Activated CD8-positive, alpha-beta T cell treated with anti-CD3 and anti-CD28 coated beads for 36 hours (primary cell): ENCODE measurements at places on chromosomes 11 and 22. TPM values are rescaled to one million over a fixed set of nuclear protein-coding genes. Genes with fewer than 3 reads are reported as not detected.

PARVA gene
- not detected for total RNA-seq

RAPSN gene
- 0.81 TPM for total RNA-seq

DNA sequence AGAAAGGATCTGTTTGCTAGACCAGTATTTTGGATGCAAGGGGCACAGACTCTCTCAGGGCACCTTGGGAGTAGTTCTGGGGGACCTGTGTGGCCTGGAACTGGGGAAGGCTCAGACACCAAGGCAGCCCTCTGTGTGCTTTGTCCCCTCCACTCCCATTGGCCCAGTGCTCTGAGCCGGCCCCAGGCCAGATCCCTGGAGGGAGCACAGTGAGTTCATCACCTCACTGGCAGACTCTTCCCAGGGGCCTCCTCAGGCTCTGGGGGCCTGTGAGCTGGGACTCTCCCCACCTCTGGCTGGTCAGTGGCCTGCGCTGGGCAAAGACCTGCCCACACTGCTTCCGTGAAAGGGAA lies 51.7 kb downstream of the CHRDL2 start:
- no peaks in the 10 kb centered on the region for H3K4me1 ChIP-seq
- H3K36me3 ChIP-seq: no peaks in the 10 kb centered on the region
- H3K27me3 ChIP-seq: peaks cover 13% of the 10 kb centered on the region
- H3K27ac ChIP-seq: no peak overlapping the region
- H3K4me3 ChIP-seq: no peak overlapping the region

DNA sequence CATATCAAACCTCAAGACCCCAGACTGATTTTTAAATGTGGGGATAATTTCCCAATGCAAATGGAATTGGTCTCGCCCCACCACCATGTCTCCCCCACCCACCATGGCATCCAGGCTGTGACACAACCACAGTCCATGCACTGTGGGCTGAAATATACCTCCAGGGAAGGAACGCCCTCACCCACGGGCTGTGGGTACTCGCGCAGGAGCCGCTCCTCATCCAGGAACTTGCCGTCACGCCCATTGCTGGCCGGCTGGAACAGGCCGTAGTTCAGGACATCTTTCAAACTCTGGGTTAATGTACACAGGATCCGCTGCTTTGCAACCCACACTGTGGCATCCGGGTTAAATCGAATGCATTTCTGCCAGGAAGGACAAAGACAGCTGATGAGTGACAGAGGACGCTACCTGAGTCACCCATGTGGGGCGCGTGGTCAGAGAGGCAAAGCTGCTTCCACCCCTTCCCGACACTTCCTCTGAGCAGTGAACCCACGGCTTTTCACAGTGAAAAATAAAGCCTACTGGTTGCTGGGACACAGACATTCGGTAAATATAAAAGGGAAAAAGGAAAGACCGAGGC lies 133.6 kb downstream of the SHANK2 start:
- H3K27ac ChIP-seq: no peak overlapping the region
- no peaks in the 10 kb centered on the region for H3K4me1 ChIP-seq
- H3K4me3 ChIP-seq: no peak overlapping the region
- DNase-seq: no peak

OR4C13 gene
- not detected for total RNA-seq

DNA sequence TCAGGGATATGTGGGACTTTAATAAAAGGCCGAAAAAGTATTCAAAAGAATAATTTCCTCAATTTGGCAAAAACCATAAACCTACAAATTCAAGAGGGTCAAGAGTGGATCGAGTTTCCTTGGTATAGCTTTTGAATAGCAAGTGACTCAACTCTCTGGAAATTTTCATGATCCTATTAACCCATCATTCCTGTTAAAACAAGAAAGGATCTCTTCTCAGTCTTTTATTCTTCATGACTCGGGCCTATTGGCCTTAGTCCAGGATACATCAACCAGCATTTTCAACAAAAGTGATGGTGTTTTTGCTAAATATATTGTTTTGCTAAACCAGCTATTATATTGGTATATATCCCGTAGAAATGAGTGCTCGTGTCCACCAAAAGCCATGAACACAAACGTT lies 110.3 kb downstream of the ATXN10 start:
- no peak overlapping the region for H3K27ac ChIP-seq
- no peak overlapping the region for H3K4me3 ChIP-seq
- H3K27me3 ChIP-seq: no peaks in the 10 kb centered on the region
- H3K36me3 ChIP-seq: peaks cover 10% of the 10 kb centered on the region
- DNase-seq: no peak

KIF18A gene
- 22.3 TPM for total RNA-seq

GRCh38 chr22:17359501-17359900 lies 9.8 kb upstream of the CECR2 start:
- H3K27me3 ChIP-seq: peaks cover 3% of the 10 kb centered on the region
- no peak overlapping the region for H3K27ac ChIP-seq
- DNase-seq: no peak
- H3K36me3 ChIP-seq: no peaks in the 10 kb centered on the region
- no peaks in the 10 kb centered on the region for H3K4me1 ChIP-seq

TRPC6 gene
- not detected for total RNA-seq

DNA sequence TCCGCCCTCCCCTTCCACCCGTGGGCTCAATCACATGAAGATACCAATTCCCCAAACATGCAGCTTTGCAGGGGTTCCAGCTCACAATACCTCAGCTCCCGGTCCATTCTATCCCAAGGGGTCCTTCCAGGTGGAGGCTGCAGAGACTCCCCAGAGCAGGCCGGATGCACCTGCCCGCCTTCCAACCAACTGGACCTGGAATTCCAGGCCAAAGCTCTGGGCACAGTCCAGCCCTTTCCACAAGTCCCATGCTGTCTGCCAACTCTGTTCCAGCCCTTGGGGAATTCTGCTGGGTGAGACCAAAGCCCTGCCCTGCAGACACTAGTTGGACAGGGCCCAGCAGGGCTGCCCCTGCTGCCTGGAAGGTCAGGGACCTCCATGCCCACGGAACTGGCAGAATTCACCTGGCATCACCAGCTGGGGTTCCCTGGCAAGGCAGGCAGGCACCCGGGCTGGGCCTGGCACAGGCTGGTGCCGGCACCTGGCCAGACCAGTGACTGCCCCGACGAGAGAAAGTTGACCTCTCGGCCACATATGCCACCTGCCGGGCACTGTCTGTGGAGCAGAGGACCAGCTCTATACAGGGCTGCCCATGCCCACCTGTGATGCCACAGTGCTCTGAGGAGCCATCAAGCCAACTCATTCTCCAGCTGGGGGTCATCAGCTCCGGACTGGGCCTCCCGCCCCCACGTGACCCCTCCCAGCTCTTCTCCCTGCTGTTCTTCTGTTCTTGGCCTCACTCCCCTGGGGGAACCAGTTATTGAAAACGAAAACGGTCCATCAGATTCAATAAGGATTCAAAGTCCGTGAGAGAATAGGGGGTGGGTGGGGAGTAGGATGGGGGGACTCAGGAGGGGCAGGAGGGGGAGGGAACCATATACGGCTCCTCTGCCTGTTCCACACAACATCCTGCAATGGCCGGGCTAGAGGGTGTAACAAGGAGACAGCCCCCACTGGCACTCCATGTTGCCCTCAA lies 4.7 kb downstream of the SYT7 start:
- peaks cover 31% of the 10 kb centered on the region for H3K27me3 ChIP-seq
- DNase-seq: no peak
- H3K4me1 ChIP-seq: peaks cover 2% of the 10 kb centered on the region
- H3K27ac ChIP-seq: no peak overlapping the region
- no peaks in the 10 kb centered on the region for H3K36me3 ChIP-seq

PRODH gene
- total RNA-seq: not detected

DNA sequence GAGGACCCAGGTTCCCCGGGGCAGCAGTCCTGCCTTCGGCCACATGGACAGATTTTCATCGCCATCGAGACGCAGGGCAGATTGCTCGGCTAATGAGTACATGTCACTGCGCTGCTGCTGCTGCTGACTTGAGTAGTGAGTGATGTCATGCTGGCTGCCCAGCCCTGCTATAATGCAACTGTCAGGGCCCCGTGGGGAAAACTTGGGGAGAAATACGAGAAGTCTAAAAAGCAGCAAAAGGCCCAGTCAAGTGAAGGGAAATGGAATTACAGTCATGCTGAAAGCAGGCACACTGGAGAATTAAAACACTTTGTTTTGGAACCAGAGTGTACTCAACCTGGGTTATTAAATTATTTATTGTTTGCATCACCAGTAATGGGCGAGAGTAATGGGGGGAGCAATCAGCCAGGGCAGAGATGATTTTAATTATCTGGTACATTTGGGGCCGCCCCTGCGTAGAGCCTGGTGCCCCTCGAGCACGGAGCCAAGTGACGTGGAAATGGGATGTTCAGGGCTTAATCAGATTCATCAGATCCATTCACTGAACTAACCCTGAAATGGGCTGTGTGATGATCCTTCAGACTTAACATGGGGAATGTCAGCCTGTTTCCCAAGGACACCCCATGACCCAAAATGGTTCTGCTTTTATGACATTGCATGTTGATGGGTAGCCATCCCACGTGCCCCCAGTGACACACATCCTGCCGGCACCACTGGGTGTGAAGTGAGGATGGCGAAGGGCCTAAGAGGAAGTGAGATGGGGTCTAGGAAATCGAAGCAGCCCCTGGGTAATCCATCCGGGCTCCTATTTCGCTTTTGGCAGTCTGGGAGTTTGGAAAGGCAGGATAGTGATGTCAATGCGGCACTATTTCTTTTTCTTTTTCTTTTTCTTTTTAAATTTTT lies 241.6 kb upstream of the CADM1 start:
- peaks cover 4% of the 10 kb centered on the region for H3K27me3 ChIP-seq
- H3K4me1 ChIP-seq: no peaks in the 10 kb centered on the region
- no peaks in the 10 kb centered on the region for H3K36me3 ChIP-seq
- no peak overlapping the region for H3K27ac ChIP-seq

- no peaks in the 10 kb centered on the region for H3K27me3 ChIP-seq
- no peaks in the 10 kb centered on the region for H3K36me3 ChIP-seq
- H3K27ac ChIP-seq: no peak overlapping the region
- DNase-seq: no peak
- no peak overlapping the region for H3K4me3 ChIP-seq
- H3K4me1 ChIP-seq: peaks cover 7% of the 10 kb centered on the region
These were observed 14.6 kb downstream of the PHLDA2 start for GRCh38 chr11:2914455-2915195.

DNA sequence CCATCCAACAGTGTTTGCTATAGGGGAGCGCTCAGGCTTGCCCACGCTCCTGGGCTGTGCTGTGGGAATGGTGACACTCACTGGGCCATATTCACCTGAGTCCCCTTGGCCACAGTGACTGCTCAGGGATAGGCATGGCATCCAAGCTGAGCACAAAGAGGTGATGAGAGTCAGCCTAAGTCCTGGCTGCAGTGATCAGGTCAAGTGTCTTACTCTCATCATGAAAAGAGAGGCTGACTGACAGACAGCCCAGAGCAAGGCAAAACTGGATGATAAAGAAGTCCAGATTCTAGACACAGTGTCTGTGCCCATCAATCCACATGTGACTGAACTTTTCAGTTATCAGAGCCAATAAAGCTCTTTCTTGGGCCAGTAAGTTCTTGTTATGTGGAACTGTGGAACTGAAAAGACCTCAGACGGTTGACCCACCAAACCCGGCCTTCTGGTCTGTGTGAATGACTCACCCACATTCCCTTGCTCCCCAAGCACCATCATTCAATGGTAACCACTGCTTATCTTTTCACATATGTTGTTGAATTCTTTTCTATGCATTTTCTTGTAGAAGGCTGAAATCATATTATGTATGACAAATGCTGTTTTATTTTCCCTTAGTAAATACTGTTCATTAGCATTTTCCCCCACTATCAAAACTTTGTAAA lies 43.2 kb upstream of the YPEL1 start:
- peaks cover 18% of the 10 kb centered on the region for H3K36me3 ChIP-seq
- H3K27ac ChIP-seq: no peak overlapping the region
- peaks cover 13% of the 10 kb centered on the region for H3K4me1 ChIP-seq
- DNase-seq: no peak

SYTL2 gene
- total RNA-seq: 9.5 TPM

GRCh38 chr11:65165410-65166317 lies 4.4 kb upstream of the SPDYC start:
- no peaks in the 10 kb centered on the region for H3K27me3 ChIP-seq
- no peak overlapping the region for H3K4me3 ChIP-seq
- H3K27ac ChIP-seq: no peak overlapping the region
- DNase-seq: no peak
- H3K36me3 ChIP-seq: no peaks in the 10 kb centered on the region
- H3K4me1 ChIP-seq: no peaks in the 10 kb centered on the region

DNA sequence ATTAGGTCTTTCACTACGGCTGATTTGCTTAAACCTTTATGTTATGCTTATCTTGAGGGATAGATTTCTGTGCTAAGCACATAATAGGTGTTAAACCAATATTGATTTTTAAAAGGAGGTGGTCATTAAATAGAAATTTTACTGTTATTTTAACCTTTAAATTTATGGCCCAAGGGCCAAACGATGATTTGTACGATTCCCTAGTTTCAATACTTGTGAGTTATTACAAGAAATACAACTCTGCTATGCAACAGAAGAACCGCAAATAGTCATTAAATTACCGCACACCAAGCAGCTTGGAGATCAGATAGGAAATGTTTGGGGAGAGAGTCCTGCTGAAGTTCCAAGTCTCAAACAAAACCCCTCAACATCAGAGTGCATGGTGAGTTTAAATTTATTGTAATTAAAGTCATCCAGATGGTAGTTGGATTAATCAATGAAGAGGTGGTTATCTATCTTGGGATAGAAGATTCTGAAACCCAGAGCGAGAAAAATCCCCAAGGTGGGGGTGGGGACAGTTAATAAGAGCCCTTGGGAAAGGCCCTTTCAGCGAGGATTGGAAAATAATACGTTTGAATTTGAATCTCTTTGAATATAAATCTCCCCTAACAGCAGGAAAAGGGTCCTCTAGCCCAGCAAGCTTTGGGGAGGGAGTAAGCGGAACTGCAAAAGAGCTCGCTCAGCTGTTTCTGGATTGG lies 805 bp upstream of the QSER1 start:
- peak overlapping the region; percentile 85 for H3K27ac ChIP-seq
- H3K4me3 ChIP-seq: peak overlapping the region; percentile 74
- no peaks in the 10 kb centered on the region for H3K36me3 ChIP-seq
- H3K27me3 ChIP-seq: no peaks in the 10 kb centered on the region
- H3K4me1 ChIP-seq: peaks cover 28% of the 10 kb centered on the region

GRCh38 chr11:2929531-2929949 lies 320 bp upstream of the PHLDA2 start:
- peaks cover 25% of the 10 kb centered on the region for H3K4me1 ChIP-seq
- peak overlapping the region; percentile 79 for H3K27ac ChIP-seq
- peaks cover 25% of the 10 kb centered on the region for H3K27me3 ChIP-seq
- DNase-seq: peak; percentile 69

ARHGEF17 gene
- total RNA-seq: 0.41 TPM

- DNase-seq: no peak
- no peaks in the 10 kb centered on the region for H3K36me3 ChIP-seq
- no peak overlapping the region for H3K27ac ChIP-seq
- H3K27me3 ChIP-seq: peaks cover 16% of the 10 kb centered on the region
- no peak overlapping the region for H3K4me3 ChIP-seq
These were observed 10.8 kb upstream of the TCF20 start for GRCh38 chr22:42281284-42281683.

GRCh38 chr11:32005786-32006416 lies 85.0 kb upstream of the RCN1 start:
- DNase-seq: no peak
- H3K36me3 ChIP-seq: no peaks in the 10 kb centered on the region
- H3K27me3 ChIP-seq: peaks cover 20% of the 10 kb centered on the region
- H3K4me1 ChIP-seq: no peaks in the 10 kb centered on the region
- H3K4me3 ChIP-seq: no peak overlapping the region
- H3K27ac ChIP-seq: no peak overlapping the region

SCT gene
- total RNA-seq: not detected

- no peak overlapping the region for H3K27ac ChIP-seq
- peaks cover 8% of the 10 kb centered on the region for H3K4me1 ChIP-seq
- peak overlapping the region; percentile 22 for H3K4me3 ChIP-seq
- no peaks in the 10 kb centered on the region for H3K36me3 ChIP-seq
- H3K27me3 ChIP-seq: peaks cover 25% of the 10 kb centered on the region
These were observed 12.6 kb upstream of the NECTIN1 start for GRCh38 chr11:119741369-119742262.

DRD4 gene
- 0.88 TPM for total RNA-seq

FAM111A gene
- total RNA-seq: 74.5 TPM
